ENCODE measurements at places on chromosomes 1 and 21. TPM values are rescaled to one million over a fixed set of nuclear protein-coding genes. Genes with fewer than 3 reads are reported as not detected.

Gene PCBP3
- total RNA-seq, result 16.0 TPM

Gene MEAF6
- total RNA-seq, result 58.7 TPM

Gene ZBTB18
- total RNA-seq, result 9.6 TPM

Gene NTNG1
- 0.64 TPM for total RNA-seq

Gene RNU1-4
- total RNA-seq, result under 0.01 TPM

Gene MLLT11
- 5.8 TPM for total RNA-seq

Gene SPATC1L
- total RNA-seq, result 30.8 TPM

Gene LCE1E
- total RNA-seq, result not detected

Gene KTI12
- total RNA-seq, result 11.0 TPM

Gene APOBEC4
- total RNA-seq, result not detected

Gene SNRNP40
- total RNA-seq, result 74.6 TPM

Gene TDRD10
- total RNA-seq, result not detected

Gene BSND
- not detected for total RNA-seq

Gene REG4
- not detected for total RNA-seq

Gene RGS16
- total RNA-seq, result 0.39 TPM

Gene NTRK1
- total RNA-seq, result 0.56 TPM

Gene PLA2G2F
- not detected for total RNA-seq

Gene KRTAP19-1
- total RNA-seq, result not detected

Gene CHD5
- total RNA-seq, result 0.24 TPM

Gene SLC41A1
- 14.2 TPM for total RNA-seq

Gene C1orf115
- 5.2 TPM for total RNA-seq

Gene SLC6A9
- total RNA-seq, result 10.5 TPM

Gene TCHH
- total RNA-seq, result not detected

Gene LORICRIN
- not detected for total RNA-seq
